Daoy (cell line): ENCODE measurements at places on chromosomes 6 and 20. TPM values are rescaled to one million over a fixed set of nuclear protein-coding genes. Genes with fewer than 3 reads are reported as not detected.

The KIF6 gene
- total RNA-seq, result 0.11 and 4.7 TPM in 2 replicates

The SLC17A9 gene
- total RNA-seq, result 0.33 and 0.91 TPM in 2 replicates

The ECT2L gene
- total RNA-seq, result not detected in 2 replicates

The RBPJL gene
- total RNA-seq, result not detected in 2 replicates

The OR2W1 gene
- total RNA-seq, result not detected in 2 replicates

The PPP1R16B gene
- under 0.01 TPM in 1 of 2 replicates, not detected in the other for total RNA-seq

The LINC00237 gene
- 4.4 TPM in 1 of 2 replicates, not detected in the other for total RNA-seq

The KCNQ5 gene
- 4.4 and 5.1 TPM in 2 replicates for total RNA-seq

The MICB gene
- 24.9 and 27.3 TPM in 2 replicates for total RNA-seq

The SMAP1 gene
- total RNA-seq, result 21.4 and 22.5 TPM in 2 replicates

The SPAG4 gene
- 0.17 TPM in 1 of 2 replicates, not detected in the other for total RNA-seq

The ZNF341 gene
- 0.68 and 1.5 TPM in 2 replicates for total RNA-seq

The IPCEF1 gene
- total RNA-seq, result 1.5 TPM in 1 of 2 replicates, not detected in the other

The KHDRBS2 gene
- total RNA-seq, result not detected in 2 replicates

The SLC22A2 gene
- total RNA-seq, result 0.60 and 1.1 TPM in 2 replicates

The CNR1 gene
- 0.45 and 1.0 TPM in 2 replicates for total RNA-seq

The SPATA25 gene
- total RNA-seq, result not detected in 2 replicates
